DMS79 (cell line): ENCODE measurements at places on chromosomes 7 and 10.

- no peak for DNase-seq
Observed at GRCh38 chr10:97685395-97685958, 1.6 kb downstream of the AVPI1 start.

DNA sequence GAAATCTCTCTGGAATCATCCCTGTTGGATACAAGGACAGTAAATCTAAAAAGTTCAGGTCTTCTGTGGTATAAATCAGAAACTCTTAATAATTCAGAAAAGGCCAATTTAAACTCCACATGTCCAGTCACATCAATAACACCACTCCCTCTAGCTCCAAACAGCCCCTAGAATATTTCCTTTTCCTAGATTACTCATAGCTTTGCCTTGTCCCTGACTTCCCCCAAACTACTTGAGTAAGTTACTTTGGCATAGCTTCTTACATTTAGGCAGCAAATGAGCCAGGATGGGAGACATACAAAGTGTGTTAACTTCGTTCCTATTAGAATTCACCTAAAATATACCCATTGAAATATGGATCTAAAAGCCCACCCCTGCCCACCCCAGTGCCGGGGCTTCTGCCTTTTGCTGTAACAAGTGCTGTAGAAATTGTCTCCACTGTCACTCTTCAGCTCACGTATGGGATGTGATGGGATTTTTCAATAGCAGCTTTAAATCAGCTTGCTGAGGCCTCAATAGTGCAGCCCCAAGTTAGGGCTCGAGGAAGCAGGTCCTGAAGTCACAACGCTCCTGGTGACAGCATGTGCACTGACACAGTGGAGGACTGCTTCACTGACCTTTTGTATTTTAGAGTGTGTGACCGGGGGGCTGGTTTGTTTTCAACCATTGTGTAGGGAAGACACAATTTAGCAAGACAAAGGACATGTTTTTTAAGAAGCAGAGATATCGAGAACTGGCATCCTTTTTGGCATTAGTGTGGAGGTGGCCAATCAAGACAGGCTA, 218.2 kb upstream of the KMT2E start:
- DNase-seq = no peak

DNA sequence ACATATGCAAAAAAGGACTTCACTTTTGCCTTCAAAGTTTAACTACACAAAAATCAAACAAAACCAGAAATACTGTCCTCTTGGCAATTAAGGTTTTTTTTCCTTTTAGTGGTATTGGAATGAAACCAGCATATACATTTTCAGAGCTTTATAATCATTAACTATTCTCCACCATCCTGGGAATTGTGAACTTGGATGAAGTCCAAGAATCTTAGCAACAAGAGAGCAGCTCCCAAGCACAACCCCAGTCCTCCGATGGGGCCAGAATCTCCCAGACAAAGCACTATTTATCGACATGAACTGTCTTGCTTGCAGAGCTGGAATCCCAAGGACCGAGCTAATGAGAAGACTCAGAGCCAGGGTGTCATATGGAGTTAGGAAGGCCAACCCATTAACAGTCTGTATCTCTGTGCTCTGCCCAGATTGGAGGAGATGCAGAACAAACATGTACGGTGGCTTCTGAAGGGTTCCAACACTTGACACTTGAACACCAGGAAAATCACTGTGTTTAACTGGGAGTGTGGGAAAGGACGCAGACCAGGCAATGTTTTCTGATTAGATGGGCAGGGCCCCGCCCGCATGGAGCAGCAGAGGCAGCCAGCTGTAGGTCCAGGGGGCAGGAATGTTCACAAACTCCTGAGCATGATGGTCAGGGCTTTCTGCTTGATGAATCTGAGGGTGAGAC, 35.5 kb downstream of the PPP1R3C start:
- no peak for DNase-seq

- DNase-seq = no peak
Observed at GRCh38 chr10:14904316-14904732, 25.7 kb downstream of the SUV39H2 start.

DNA sequence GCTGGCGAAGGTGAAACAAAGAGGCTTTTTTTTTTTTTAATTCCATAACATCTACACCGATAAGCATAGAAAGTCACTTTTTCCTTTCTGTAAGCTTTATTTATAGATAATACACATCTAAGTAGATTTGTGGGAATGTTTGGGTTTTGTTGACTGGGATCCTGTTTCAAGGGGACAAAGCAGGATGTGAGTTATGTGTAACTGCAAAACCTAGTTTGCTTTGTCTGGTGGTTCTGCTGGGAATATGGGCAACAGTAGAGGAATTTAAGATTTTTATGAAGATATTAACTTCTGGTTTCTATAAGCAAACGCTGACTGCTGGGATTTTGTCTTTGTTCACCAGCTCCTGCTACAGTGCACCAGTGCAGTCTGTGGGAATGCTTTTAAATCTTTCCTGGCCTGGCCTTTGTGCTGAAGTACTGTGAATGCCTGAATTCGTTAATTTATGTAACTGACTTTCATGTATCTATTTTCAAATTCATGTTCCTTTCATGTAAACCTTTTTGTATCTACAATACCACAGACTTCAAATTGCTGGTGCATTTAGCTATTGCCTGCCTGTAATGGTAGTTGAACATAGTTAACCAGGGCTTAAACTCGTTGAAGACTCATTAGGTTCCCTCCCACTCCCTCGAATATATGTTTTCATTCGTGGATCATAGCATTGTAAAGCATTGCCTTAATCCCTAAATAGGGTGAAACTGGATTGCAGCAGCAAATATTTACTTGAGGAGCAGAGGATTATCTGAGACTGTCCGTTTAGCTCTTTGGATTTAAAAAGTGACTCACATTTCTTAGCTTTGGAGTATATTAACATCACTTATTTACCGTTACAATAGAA, 1.5 kb downstream of the KLHL7 start:
- DNase-seq = no peak

- no peak for DNase-seq
Observed at GRCh38 chr10:45224219-45224841, 91.1 kb downstream of the OR13A1 start.

DNA sequence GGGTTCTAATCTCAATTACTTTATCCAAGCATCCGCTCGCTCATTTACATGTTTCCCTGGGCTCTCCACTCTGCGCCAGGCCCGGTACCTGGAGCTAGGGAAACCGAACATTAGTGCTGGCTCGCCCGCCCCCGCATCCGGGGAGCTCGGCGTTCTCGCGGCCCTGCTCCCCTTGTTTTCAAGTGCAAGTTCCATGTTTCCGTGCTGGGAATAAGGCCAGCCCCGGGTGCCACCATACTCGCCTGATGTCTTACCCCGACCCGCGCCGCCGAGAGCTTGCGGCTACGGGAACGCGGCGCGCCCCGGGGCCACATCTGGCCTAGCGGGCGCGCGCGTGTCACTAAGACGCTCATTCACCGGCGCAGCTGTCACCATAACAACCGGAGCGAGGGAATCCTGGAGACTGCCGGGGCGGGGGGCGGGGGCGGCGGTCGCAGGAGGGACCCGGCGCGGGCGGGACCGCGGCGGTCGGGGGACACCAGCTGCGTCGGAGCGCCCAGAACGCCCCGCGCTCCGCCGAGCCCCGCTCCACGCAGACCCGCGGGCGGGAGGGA, at the start of gene NEURL1:
Gene NEURL1 (plus strand): TSS at position 344 of the 554 bp plus-strand sequence. CDS start 683 bp downstream, outside the sequence.
- no peak for DNase-seq

- no peak for DNase-seq
Observed at GRCh38 chr7:130721486-130722277, 12.3 kb downstream of the KLF14 start.

DNA sequence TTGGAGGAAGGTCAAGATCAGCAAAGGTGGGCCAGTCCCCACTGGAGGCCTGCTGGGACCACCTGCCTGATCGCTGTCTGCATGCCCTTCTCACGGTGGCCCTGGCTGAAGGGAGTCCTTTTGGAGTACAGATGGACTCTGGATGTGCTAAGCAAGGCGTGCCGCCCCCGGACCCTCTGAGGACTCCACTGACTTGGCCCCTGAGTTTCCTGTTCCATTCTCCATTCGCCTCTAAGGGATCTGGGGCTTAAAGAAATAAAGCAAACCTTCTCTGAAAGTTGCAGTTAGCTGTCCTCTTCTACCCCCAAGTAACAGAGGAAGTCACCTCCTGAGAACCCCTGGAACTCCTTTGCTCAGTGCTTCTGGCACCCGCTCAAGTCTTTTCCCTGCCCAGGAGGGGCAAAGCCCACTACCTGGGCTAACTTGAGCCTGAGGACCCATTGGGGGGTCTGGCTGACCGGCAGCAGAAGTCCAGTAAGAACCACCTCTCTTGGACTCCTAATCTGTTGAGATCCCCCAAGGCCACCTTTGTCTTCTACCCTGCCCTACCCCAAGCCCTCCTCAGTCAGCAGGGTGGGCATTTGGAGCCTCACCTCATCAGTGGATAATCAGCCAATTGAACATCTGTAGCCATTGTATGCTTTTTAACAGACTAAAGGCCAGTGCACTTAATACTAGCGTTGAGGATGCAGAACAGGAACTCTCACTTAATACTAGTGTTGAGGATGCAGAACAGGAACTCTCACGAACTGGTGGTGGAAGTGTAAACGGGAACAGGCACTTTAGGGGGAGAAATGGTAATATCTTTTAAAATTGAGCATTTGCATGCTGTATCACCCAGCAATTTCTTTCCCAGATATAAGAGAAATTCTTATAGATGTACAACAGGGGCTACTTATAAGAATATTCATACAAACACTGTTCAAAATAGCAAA, 2.2 kb downstream of the TBATA start:
- no peak for DNase-seq
